ENCODE measurements at places on chromosomes 7 and 10.
A peak's percentile ranks its signal among the peaks of the same experiment; 100 is the strongest.

DNA sequence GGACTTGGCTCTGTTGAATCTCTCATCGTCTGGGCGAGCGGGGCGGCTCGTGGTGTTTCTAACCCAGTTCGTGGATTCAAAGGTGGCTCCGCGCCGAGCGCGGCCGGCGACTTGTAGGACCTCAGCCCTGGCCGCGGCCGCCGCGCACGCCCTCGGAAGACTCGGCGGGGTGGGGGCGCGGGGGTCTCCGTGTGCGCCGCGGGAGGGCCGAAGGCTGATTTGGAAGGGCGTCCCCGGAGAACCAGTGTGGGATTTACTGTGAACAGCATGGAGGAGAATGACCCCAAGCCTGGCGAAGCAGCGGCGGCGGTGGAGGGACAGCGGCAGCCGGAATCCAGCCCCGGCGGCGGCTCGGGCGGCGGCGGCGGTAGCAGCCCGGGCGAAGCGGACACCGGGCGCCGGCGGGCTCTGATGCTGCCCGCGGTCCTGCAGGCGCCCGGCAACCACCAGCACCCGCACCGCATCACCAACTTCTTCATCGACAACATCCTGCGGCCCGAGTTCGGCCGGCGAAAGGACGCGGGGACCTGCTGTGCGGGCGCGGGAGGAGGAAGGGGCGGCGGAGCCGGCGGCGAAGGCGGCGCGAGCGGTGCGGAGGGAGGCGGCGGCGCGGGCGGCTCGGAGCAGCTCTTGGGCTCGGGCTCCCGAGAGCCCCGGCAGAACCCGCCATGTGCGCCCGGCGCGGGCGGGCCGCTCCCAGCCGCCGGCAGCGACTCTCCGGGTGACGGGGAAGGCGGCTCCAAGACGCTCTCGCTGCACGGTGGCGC is at the start of gene EN2:
TSS of gene EN2 (plus strand) at position 19 of the 767 bp plus-strand sequence. CDS start at position 268, 249 bp downstream.
- H3K27me3 ChIP-seq = peaks cover 98% of the 10 kb centered on the region
- no peak within 1 kb of the TSS for H3K27ac ChIP-seq
- no peaks in the 10 kb centered on the region for H3K36me3 ChIP-seq

DNA sequence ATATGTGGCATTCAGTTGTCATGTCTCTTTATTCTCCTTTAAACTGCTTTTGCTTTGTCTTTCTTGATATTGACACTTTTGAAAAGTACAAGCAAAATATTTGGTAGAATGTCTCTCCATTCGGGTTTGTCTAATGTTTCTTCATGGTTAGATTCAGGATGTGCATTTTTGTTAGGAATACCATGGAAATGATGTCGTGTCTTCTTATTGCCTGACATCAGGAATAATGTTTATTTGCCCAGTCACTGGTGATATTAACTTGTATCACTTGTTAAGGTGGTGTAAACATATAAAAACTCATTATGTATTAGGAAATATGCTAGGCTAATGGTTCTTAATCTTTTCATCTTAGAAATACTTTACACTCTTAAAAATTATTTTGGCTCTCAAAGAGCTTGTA is 43.4 kb downstream of the CDK1 start:
- H3K27ac ChIP-seq = peak overlapping the region; percentile 43
- peaks cover 57% of the 10 kb centered on the region for H3K4me1 ChIP-seq
- peaks cover 8% of the 10 kb centered on the region for H3K27me3 ChIP-seq
- H3K36me3 ChIP-seq = no peaks in the 10 kb centered on the region

GRCh38 chr10:44242091-44242490 is 142.8 kb downstream of the CXCL12 start:
- peaks cover 9% of the 10 kb centered on the region for H3K36me3 ChIP-seq
- peaks cover 2% of the 10 kb centered on the region for H3K27me3 ChIP-seq
- no peak for DNase-seq
- H3K4me1 ChIP-seq = peaks cover 32% of the 10 kb centered on the region
- no peak overlapping the region for H3K4me3 ChIP-seq

DNA sequence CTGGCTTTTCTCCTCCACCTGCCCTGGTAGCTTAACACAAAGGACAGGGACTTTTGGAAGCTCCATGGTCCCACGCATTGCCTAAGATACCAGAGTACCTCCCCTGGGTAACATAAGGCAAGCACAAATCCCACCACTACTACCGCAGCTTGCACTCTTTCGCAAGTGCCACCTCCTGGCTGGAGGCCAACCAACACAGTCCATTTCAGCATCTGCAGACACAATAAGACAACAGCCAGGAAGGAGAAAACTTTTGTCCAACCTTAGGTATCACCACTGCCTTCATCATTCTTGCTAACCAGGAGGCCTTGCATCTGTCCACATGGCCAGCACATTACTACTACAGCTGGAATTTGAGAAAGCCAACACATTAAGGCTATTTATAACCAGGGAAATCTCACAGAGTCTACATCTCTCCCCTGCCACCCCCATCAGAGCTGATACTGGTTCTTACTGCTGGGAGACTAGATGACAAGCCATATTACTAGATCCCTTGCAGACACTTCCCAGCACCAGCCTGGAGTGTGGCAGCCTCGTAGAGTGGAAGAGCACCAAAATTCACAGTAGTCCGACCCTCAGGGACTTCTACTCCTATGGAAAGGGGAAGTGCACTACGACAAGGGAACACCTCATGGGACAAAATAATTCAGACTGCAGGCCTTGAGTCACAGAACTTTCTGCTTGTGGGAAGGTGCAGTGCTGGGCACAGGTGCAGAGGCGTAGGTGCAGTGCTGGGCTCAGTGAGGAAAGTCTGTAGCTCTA is 39.8 kb upstream of the CDK13 start:
- peaks cover 12% of the 10 kb centered on the region for H3K36me3 ChIP-seq
- H3K4me3 ChIP-seq = no peak overlapping the region
- no peak for DNase-seq
- no peaks in the 10 kb centered on the region for H3K4me1 ChIP-seq
- H3K27ac ChIP-seq = no peak overlapping the region

- DNase-seq = no peak
- H3K4me1 ChIP-seq = peaks cover 53% of the 10 kb centered on the region
- no peak overlapping the region for H3K4me3 ChIP-seq
- H3K27me3 ChIP-seq = peaks cover 14% of the 10 kb centered on the region
- H3K27ac ChIP-seq = no peak overlapping the region
Measured at GRCh38 chr7:151243408-151244195, 4.9 kb downstream of the SMARCD3 start.

Measured in nephron progenitor cell (in vitro differentiated cells).